ENCODE measurements at places on chromosomes 5 and 9.

DNA sequence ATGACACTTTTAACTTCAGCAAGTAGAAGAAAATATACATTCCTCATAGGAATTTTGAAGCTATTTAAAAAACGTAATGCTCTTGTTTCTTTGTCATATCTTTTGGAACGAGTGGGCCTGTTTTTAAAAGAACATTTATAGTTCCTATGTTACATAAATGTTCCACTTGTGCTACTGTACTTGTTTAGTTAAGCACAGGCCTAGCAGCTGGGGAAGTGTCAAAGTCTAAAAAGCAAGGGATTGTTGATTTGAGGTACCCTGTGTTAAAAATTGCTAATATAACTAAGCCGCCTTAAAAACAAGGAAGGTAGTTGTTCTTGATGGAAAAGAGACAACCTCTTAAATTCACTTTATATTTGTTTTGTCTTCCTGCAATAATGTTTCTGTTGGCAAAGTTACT, 27.2 kb upstream of the ELL2 start:
- no peak for DNase-seq

DNA sequence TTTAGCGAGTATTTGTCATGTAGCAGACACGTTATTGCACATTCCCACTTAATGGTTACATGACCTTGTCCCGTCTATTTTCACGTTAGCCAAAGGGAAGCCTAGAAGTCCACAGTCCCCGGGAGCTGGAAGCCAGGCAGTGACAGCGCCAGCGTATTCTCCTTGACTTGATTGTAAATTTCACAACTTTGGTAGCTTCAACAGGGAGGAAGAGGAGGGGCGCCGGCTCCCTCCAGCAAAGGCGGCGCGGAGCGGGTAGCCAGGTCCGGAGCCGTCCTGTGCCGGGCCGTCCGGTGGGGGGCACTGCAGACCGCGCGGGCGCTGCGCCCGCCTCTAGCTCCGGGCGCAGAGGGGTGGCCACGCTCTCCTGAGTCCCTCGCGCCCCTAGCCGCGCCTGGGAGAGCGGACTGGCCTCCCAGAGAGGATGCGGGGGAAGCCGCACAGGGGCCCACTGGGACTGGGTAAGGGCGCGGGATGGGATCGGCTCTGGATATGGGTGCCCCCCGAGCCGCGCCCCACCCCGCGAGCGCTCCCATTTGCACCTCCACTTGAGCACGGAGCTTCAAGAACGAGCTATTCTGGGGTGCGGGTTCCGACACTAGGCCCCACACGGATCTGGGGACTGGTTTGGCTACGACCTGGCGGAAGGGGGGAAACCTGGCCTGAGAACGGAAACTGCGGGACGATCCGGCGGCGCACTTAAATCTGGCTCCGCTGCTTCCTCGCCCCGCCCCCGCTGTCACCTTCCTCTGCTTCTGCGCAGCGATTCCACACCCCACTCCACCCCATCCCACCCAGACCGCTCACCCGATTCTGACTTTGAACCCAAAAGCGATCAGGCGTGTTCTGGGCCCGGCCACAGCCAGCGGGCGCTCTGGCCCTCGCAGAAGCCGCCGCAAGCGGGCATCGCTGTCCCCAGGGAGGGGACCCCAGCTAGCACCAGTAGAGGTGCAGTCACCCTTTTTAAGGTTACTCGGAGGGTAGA, 23.8 kb downstream of the KLF4 start:
- peak; percentile 46 for DNase-seq

DNA sequence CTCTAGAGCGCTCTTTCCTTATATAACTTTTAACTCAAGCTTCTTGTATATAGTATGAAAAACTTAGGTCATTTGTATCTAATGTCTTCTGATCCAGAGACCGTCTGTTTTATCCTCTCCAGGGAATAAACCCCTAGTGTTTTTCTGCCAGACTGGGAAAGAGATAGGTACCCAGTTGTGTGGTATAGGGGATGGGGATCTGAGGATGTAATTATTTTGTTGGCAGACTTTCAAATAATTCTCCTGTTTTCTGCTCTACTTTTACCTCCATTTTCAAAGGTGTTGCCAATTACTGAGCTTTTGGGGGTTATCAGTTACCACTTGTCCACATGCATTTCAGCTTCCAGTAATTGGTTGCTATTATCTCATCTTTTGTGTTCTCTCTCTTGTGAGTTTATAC, 17.9 kb downstream of the CCDC171 start:
- no peak for DNase-seq

GRCh38 chr9:69392826-69393225, 67.8 kb downstream of the ENTREP1 start:
- DNase-seq, result no peak

- DNase-seq, result peak; percentile 30
Observed at GRCh38 chr5:11719888-11720481, 184.3 kb downstream of the CTNND2 start.

- DNase-seq, result no peak
Observed at GRCh38 chr5:163330723-163331668, 106.4 kb upstream of the CCNG1 start.

DNA sequence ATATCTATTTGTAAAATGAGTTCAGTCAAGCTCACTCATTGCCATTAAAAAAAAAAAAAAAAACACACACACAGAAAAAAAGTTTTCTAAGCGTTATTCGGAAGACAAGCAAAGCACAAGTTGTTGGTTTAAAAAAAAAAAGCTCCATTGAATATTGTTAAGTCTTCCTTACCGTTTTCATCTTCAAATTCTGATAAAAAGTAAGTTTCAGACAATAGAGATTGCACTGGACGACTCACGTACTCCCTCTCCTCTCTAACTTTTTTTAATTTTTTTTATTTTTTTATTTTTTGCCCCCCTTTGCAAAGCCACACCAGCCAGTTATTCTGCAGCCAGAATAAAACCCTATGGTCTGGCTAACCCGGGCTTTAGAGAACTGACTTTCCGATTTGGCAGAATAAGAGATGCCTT, 544 bp downstream of the ADAMTS6 start:
- DNase-seq, result peak; percentile 26

DNA sequence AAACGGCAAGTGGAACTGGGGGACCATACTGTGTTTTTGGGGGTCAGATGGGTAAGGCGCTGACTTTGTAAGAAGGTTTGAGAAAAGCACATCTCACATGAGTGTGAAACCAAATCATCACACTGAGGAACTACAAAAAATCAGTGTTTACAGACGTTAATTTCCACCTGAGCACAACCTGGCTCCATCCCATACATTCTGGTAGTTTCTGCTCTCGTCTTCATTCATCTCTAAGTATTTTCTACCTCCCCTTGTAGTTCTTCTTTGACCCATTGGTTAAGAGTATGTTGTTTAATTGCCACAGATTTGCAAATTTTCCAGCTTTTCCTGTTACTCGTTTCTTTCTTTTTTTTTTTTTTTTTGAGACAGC, 8.9 kb upstream of the DPP7 start:
- DNase-seq, result no peak

GRCh38 chr5:59038798-59039295, 456.0 kb downstream of the RAB3C start:
- peak; percentile 31 for DNase-seq

DNA sequence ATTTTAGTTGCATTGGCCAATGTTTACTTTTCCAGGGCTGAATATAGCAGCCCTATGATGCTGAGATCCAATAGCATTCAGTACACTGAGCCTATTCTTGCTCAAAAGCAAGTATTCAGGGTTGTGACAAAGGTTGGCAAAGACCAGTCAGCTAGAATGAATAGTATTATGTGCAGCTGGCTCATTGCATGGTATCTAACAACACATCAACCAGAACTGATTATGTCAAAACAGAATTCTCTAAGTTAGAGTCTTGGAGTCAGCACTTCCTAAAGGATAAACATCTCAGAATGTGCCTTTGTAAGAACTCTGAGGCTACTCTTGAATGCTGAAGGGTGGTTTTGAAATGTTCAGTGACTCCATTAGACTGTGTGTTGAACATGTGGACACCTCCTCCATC, 774.5 kb upstream of the RGMB start:
- no peak for DNase-seq

DNA sequence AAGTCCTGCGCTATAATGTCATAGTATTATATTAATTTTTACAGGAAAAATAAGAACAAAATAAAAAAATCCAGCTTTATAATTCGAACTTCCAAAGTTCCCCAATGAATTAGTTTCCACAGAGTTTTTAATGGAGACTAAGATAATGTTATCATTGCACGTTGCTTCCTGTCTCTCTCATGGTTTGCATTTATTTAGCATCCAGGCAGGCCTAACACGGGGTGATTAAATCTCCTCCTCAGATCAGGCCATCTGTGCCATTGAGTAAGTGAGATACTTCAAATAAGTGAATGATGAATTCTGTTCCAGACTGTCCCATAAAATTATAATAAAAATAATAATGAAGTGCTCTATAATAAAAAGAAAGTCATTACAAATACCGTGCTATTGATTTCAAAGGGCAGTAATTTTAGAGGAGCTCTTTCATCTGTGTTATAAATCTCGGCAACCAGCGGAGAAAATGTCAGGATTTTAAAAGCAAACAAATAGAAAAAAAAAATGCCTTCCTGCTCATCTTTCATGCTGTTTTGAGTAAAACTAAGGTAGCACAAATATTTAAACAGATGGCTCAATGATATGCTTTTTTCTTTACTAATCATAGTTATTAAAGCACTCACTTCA, 570.6 kb upstream of the ZNF608 start:
- no peak for DNase-seq

DNA sequence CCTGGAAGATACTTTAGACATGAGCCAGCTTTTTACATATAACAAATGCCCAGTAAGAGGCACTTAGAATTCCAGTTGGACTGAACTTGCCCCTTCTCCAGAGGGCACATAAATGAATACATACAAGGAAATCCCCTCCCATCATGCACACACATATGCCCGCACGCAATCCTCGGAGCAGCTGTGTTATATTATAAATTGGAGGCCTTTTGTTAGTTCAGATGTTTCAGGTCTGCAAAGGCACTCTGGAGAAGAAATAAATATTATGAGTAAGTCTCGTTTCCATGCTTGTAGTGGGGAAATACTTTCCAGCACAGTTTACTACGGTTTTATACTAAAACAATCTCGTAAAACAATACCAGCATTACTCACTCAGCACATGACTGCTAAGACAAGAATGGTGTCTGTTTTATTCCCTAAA, 17.6 kb upstream of the MUSK start:
- no peak for DNase-seq

DNA sequence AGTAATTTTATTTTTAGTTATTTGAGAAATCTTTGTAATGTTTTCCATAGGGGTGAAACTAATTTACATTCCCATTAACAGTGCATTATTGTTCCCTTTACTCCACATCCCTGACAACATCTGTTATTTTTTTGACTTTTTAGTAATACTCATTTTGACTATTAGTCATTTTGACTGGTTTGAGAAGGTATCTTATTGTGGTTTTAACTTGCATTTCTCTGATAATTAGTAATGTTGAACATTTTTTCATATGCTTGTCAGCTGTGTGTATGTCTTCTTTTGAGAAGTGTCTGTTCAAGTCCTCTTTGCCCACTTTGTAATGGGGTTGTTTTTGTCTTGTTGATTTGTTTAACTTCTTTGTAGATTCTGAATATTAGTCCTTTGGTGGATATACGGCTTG, 27.5 kb downstream of the CCDC152 start:
- no peak for DNase-seq

DNA sequence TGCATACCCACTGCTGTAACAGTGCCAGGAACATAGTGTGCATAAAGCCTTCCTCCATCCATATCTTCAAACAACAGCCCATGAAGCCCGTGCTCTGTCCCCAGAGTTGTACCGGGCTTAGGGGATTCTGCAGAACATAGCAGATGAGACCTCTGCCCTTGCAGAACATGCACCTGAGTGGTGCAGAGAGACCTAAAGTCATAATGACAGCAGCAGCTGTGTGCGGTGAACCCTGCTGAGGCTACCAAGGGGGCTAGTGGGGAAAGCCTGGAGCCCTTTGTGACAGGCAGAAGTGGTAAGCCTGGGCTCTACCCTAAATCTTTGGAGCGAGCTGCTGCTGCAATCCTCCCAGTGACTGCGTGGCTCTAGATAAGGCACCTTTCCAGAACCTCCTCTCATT, 32.2 kb upstream of the BRD3 start:
- no peak for DNase-seq

GRCh38 chr5:135471726-135472125, 19.6 kb upstream of the TIFAB start:
- DNase-seq, result no peak

- no peak for DNase-seq
Observed at GRCh38 chr9:129451089-129451656, 169.7 kb downstream of the C9orf50 start.

- no peak for DNase-seq
Observed at GRCh38 chr9:38041564-38042243, 27.3 kb downstream of the SHB start.

GRCh38 chr5:72410688-72411295, 90.6 kb downstream of the PTCD2 start:
- DNase-seq, result no peak

DNA sequence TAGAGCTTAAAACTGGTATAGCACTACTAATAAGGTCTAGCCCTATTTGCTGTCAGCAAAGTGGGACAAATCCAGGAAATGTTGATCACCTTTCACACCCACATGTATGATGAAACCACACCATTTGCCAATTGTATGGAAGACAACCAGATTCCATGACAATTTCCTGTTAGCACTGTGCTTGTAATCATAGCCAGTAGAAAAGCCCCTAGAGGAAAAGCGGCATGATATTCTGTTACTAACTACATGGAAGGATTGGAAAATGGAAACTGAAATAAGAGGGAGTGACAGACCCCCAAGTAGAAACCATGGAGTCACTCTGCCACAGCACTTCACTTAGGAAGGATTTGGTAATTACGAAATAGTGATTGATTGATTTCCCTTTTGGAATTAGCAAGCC, 923 bp downstream of the SPATA6L start:
- no peak for DNase-seq

DNA sequence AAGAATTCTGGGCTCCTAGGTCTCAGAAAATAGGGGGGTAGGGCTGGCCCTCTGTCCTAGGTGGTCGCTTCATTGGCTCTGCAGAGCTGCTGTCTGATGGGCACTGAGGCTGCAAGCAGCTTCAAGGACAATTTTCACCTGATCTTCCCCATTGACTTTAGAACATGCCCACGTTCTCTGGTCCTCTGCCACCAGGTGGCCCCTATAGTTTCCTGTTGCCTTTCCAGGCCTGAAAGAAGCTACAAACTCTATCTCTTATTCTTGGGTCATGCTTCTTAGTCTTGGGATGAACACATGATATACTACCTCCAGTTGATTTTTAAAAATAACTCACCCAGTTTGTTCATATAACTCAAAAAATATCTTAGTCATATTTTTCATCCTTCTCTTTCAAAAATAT, 26.3 kb downstream of the SPZ1 start:
- peak; percentile 19 for DNase-seq

Data from left kidney (tissue), 8 donors.